NCI-H1436 treated with DMSO at 0.1 percent for 48 hours (cell line): ENCODE measurements at places on chromosomes 3 and 15.
A peak's percentile ranks its signal among the peaks of the same experiment; 100 is the strongest.

DNA sequence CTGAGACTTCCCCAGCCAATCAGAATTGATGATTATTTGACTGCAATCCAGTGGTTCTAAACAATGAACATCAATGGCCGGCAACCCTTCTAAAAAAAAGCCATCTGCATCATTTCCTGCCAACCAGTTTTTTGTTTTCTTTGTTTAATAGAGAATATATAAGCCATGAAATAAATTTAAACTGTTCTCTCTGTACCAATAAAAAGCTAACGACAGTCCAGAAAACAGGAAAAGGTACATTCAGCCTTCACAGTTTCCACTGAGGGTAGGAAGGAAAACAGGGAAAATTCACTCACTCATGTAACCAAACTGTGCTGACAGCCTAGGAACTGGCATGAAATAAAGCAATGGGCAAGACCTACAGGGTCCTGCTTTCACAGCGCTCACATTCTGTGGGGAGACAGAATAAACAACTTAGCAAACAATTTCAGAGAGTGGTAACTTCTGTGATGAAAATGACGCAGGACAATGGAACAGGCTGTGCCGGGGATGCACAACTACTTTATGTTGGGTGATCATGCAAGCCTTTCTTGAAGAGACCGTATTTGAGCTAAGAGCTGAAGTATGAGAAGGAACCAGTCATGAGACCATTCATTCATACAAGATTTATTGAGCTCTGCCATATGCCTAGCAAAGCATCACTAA, 630.1 kb downstream of the MAGI1 start:
- DNase-seq, result no peak

- DNase-seq, result peak; percentile 8
These were observed 276.2 kb upstream of the PLSCR5 start for GRCh38 chr3:146881356-146881755.

DNA sequence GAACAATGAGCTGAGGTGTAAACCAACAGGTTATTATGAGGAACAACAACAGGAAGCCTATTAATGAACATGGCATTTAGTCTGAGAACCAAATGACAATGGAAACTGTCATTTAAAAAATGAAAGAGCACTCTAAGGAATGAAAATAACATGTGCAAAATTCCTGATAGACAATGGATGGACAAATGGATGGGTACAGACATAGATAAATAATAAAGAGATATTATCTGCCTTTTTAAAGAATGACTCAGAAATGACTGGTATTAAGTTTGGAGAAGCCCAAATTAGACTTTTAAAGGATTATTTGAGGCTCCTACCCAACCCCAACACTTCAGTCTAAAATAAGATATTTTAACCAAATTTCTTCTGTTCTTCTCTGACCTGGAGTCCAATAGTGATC, 650.5 kb upstream of the ZNF385D start:
- DNase-seq, result no peak

- no peak for DNase-seq
These were observed 45.0 kb downstream of the USP13 start for GRCh38 chr3:179697736-179698332.

DNA sequence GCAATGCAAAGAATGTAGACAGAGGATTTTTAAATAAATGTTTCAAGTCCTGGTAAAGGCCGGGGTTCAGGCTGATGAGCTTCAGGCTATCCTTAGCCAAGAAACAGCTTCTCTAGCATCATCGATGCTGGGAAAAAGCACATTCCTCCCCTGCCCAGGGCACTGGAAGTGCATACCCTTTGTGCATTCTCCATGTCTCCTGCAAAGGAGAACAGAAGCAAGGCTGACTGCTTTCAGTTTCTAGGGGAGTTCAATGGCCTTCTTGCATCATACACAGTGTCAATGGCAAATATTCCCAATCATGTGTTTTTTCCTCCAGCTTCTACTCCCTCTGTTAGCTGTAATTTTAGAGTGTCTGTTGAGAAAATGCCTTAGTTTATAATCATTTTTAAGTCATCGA, 59.9 kb downstream of the GPR176 start:
- no peak for DNase-seq

GRCh38 chr3:60289341-60290121, 961.7 kb downstream of the FHIT start:
- DNase-seq, result no peak

- no peak for DNase-seq
These were observed 109.8 kb upstream of the RASGRP1 start for GRCh38 chr15:38674448-38674847.

DNA sequence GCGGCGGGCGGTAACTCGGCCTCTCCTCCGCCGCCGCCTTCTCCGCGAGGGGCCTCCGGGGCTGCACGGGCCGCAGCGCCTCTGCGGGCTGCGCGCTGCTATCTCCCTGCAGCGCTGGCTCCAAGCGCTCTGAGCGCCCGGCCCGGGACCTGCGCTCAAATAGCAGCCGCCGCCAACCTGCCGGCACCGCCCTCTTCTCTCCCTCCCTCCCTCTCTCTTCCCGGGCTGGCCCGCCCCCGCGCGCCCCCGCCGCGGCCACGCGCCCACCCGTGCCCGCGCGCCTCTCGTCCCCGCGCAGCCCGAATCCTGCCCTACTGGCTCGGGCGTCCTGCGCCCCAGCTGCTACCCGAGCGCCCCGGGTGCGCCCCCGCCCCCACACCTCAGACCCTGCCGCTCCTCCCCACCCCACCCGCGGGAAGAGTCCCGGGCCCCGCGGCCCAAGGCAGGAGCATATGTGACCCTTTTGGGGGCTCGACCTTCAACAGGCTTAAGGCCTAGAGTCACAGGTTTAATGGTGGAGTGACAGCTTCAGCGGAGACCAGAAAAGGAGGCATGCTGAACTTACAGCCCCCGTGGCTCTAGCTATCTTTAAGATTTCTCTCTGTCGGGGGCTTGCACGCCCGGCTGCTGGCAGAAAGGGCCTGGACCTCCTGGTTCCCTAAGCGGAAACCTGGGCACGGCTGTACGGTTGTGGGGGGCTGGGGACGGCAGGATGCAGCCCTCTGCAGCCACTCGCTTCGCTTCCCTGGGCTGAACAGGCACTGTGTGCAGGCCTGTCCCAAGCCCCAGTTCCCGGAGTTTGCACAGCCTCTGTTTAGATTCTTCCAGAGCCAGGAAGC, at the start of gene CACNA2D2:
Gene CACNA2D2, minus strand, starts transcription at position 131 of the 839 bp plus-strand sequence. CDS start 211 bp downstream, outside the sequence.
- DNase-seq, result no peak

GRCh38 chr3:150765949-150766720, 3.2 kb upstream of the SIAH2 start:
- DNase-seq, result no peak

GRCh38 chr15:63775303-63775702, 58.4 kb downstream of the HERC1 start:
- no peak for DNase-seq

DNA sequence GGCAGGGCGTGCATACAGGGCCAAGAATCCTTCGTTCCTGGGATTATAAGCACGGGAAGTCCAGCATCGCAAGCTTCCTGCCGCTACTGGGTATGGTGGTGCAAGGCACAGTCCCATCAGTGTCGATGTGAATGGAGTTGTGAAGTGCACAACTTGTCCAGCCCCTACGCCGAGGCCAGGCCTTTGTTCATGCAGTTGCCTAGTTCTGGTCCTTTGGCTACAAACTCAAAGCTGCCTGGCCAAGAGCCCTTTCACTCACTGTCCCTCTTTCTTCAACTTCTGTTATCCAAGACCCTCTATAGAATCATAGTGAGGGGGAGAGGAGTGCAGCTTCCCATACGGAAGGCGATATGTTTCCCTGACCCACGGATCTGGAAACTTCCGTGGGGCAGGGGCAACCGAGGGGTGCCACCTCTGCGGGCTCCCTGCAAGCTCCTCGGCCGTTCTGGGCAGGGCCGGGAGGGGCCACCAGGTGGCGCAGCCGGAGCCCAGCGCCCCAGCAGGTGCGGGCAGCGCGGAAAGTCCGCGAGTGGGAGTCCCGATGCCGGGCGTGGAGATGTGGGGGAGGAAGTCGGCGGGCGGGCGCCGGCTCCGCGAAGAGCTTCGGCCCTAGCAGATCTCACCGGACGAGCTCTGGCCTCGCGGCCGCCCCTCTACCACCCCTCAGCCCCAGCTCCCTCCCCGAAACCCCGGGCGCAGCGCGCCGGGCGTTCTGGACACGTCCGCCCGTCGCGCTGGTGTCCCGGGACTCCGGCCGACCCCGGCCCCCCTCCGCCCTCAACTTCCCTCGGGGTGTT, 693 bp downstream of the RASGRP1 start:
- DNase-seq, result no peak

GRCh38 chr15:100191161-100191560, 150.6 kb downstream of the ADAMTS17 start:
- no peak for DNase-seq

DNA sequence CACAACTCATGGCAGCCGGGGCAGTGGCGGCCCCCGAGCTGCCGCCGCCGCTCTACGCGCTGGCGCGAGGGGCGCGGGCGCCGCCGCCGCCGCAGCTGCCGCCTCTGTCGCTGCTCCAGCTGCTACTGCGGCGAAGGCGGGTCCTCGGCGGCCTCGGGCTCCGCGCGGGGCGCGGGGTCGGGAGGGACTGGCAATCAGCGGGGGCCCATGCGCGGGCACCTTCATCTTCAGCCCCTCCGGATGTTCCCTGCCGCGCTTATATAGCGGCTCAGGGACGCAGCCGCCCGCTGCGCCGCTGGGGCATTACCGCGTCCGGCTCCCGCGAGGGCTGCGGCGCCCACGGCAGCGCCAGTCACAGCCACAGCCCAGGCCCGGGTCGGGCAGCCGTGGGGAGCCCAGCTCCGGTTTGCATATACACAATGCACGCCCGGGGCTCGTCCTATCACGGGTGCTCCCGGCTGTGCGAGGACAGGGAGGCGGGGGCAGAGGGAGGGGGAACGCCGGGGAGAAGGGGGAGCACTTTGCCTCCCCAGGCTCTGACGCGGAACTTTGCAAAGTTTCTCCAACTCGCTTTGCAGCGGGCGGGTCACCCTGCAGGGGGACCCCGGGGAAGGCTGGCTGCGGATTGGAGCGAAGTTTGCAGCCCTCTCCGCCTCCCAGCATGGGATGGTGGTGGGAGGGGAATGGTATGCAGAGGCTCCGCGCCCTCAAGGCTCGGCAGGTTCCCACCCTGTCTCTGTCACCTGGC, at the start of gene VGLL3:
Gene VGLL3, minus strand, starts transcription at position 416 of the 748 bp plus-strand sequence. Its CDS starts 406 bp downstream, at position 10.
- DNase-seq, result no peak

DNA sequence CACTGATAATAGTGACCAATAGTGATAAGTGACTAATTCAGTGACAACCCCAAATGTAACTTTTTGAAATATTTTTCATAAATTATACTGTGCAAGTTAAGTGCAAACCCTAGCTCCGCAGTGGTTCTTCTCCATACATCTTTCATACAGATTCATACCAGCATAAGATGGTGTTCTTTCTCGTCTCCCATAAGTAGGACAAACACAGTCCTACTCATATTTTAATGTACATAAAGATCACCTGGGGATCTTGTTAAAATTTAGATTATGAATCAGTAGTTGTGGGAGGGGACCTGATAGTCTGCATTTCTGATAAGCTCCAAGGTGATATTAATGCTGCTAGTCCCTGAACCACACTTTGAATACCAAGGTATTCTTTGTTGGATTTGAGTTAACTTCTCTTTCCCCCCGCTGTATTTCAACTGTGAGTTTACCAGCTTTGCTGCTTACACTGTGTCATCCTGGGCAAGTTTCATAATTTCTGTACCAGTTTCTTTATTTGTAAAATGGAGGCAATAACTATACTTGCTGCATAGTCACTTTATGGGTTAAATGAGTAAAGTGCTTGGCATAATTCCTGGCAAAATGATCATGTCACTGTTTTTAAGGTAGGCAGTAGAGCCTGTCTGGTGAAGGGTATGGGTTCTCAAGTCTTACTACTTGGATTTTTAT, 34.7 kb upstream of the C3orf38 start:
- no peak for DNase-seq

DNA sequence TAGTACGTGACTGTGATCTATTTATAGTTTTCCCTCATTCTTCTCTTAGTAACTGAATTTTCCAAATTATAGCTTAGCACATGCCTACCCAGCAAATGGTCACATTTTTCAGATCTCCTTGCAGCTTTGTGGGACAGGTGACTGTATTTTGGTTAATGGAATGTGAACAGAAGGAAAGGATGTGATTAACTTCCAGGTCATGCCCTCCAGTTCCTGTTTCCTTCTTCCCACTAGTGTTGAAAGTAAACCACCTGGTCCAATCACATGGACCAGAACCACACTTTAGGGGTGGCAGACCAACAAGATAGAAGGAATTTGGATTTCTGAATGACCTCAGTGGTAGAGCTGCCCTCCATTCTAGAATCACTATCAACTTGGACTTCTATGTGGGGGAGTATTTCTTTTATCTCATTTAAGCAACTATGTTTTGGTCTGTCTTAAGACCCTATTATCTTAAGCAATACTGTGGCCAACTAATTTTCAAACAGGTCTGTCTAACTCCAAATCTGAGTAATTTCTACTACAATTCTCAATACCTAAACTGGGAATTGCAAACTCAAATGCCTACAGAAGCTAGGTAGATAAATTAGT, 76.0 kb upstream of the TSC22D2 start:
- DNase-seq, result no peak

GRCh38 chr15:50107591-50108408, 11.2 kb downstream of the ATP8B4 start:
- no peak for DNase-seq

DNA sequence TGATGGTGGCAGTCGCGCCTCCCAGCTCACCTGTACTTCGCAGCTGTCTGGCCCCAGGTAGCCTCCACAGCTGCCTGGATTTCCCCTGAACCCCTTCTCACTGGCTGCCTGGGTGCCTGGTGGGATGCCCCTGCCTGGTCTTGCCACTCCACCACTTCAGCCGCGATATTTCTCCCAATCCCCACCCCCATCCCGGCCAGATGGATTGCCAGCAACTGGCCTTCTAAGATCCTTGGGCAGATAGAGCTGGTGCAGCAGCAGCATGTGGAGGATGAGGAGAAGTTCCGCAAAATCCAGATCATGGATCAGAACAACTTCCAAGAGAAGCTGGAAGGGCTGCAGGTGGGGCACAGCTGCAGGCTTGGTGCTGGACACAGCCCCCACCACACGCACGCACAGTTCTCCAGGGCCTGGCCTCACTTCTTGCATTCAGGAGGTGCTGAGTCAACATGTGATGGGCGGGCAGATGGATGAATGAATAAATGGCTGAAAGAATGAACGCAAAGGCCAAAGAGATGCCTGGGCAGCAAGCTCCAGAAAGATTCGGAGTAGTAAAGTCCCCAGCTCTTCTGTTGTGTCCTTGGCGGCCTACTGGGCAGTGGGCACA, 35.7 kb downstream of the DNAH1 start:
- no peak for DNase-seq

DNA sequence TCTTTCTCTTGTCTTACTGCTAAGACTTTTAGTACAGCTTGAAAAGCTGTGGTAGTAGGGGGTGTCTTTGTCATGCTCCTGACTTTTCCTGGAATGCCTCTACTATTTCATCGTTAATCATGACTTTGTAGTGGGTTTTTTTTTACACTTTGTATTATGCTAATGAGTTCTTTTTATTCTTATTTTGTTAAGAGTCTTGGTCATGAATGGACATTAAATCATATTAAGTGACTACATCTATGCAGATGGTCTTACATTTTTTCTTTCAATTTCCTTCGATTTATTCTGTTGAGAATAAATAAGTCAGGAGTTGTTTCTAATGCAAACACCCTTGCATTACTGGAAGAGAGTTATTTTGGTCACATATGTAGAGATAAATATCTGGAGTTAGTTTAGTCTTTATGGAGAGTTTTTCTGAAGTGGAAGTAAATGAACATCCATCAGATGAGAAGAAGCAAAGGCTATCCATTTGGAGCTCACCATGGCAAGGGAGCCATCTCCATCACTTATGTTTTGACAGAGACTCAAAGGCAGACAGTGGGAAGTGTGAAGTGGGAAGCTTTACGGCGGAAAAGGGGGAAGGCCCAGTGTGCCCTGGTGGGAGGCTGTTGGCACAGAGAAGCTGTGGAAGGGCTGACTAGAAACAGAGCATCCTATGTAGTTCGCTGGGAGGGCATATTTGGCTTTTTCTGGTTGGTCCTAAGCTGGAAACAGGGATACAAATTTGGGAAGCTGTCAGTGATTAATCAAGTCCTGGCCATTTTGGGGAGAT, 73.1 kb upstream of the PRR23E start:
- DNase-seq, result no peak
